ENCODE measurements at places on chromosomes 11 and 22. TPM values are rescaled to one million over a fixed set of nuclear protein-coding genes. Genes with fewer than 3 reads are reported as not detected.

Gene ZNF280A
- total RNA-seq = under 0.01 TPM

Gene PLAAT2
- total RNA-seq = not detected

Gene TUBA8
- 0.58 TPM for total RNA-seq

Gene GAL3ST1
- not detected for total RNA-seq

Gene PARVA
- total RNA-seq = 38.6 TPM

All from regular cardiac myocyte (primary cell).